ENCODE measurements at places on chromosomes 2 and 18. TPM values are rescaled to one million over a fixed set of nuclear protein-coding genes. Genes with fewer than 3 reads are reported as not detected.

DNA sequence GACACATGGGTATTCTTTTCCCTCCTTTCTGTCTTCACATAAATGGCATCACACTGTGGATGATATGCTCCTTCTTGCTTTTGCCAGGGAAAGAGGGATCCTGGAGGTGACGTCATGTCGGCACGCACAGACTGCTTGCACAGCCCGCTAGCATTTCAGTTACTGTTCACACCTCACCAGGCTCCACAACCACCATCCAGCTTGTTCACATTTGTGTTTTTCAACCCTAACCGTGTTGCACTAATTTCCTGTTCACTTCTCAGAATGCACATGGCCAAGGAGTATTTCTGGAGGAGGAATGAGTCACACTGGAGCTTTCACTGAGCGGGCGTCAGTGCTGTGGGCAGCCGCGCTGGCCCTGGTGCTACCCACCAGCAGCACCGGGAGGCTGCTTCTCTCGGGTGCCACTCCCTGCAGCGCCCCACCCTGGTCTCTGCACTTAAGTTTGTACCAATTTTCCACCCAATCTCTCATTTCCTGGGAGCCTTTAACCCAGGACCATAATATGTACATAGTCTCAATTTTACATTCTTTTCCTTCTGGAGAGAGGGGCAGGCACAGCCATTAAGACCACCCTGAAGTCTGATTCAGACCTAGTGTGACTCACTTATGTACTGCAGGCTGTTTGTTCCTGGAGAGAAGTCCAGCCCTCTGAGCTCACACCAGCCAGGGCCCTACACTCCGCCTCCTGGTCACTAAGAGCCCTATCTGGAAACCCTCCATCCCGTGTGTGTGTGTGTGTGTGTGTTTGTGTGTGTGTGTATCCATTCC is 65.1 kb downstream of the MBP start:
- peak; percentile 86 for DNase-seq
- H3K27ac ChIP-seq = peak overlapping the region; percentile 78
- no peaks in the 10 kb centered on the region for H3K27me3 ChIP-seq
- H3K36me3 ChIP-seq = no peaks in the 10 kb centered on the region
- no peak overlapping the region for H3K4me3 ChIP-seq

Gene CPLX4
- total RNA-seq = not detected

Gene FLACC1
- 3.6 TPM for total RNA-seq

- DNase-seq = no peak
- H3K4me3 ChIP-seq = no peak overlapping the region
- H3K27me3 ChIP-seq = no peaks in the 10 kb centered on the region
- no peaks in the 10 kb centered on the region for H3K4me1 ChIP-seq
- H3K27ac ChIP-seq = no peak overlapping the region
- peaks cover 7% of the 10 kb centered on the region for H3K36me3 ChIP-seq
These were observed 57.5 kb downstream of the AP1S3 start for GRCh38 chr2:223779877-223780276.

DNA sequence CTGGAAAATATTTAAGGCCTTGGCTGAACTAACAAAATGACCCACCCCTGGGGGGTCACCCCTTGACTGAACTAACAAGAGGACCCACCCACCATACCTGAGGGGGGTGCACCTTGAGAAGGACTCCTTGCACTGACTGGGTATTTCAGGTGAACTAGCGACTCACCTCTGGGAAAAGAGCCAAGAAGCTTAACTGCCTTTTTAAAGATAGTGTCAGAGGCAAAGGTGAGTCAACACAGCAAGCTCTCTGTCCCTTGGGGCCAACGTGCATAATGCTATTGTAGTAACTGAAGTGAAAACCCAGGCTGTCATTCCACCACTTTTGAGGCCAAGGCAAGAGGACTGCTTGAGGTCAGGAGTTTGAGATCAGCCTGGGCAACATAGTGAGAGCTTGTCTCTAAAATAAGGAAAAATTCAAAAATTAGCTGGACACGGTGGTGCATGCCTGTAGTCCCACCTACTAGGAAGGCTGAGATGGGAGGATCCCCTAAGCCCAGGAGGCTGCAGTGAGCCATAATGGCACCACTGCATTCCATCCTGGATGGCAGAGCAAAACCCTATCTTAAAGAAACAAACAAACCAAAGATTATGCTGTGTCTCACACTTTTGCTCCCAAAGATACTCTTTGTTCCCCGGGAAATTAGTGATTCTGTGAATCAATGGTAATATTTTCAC is 36.4 kb upstream of the ZCCHC2 start:
- no peaks in the 10 kb centered on the region for H3K4me1 ChIP-seq
- no peak for DNase-seq
- no peaks in the 10 kb centered on the region for H3K27me3 ChIP-seq
- H3K27ac ChIP-seq = no peak overlapping the region
